ENCODE measurements at places on chromosomes 16 and 17.

DNA sequence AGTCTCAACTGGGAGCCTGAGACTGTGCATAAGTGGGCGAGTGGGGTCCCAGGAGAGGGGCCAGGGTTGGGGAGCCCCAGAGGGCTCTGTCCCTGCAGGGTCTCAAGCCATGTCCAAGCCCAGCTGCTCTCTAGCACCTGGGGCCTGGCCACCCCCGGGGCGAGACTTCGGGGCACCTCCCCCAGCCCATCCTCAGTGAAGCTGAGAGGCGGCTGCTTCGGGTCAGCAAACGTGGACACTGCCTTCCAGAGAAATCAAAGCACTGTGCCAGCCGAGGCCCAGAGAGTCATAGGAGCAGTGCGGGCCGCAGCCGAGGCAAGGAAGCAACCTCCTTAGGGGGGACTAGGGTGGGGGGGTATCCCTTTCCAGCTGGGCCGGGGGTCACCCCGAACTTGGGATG is 77.5 kb downstream of the ENGASE start:
- no peak for DNase-seq

- no peak for DNase-seq
Observed at GRCh38 chr17:47199627-47200324, 9.4 kb upstream of the MYL4 start.

DNA sequence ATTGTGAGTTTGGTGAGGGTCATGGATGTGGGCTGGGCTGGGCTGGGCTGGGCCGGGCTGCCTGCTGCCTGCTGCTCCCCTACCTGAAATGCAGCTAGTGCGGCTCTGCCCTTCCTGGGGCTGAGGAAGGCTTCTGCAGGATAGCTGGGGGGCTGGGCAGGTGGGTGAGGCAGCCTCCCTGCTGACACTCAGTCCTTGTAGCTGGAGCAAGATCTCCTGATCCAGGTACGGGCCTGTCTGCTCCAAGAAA is 4.7 kb downstream of the RPL13 start:
- no peak for DNase-seq

DNA sequence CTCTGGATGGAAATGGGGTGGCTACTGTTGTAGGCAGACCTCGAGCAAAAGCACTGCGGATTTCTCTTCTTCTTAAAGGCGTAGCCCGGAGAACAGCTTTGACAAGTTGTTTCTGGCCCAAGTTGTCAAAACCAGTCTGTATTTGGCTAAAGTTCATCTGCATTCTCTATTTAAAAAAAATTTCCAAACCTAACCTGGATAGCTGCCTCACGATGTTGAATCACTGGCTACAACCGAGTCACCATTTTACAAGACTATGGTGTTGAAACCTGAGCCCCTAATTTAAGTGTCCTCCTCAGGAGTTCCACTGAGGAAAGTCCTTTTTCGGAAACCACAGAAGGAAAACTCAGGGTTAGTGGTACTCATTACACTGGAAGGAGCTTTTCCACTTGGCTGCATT is 1.5 kb downstream of the SLC16A6 start:
- no peak for DNase-seq

- DNase-seq, result no peak
Observed at GRCh38 chr17:70929226-70929625, 759.9 kb downstream of the KCNJ2 start.

- DNase-seq, result no peak
Observed at GRCh38 chr16:76195056-76195455, 82.1 kb upstream of the CNTNAP4 start.

- DNase-seq, result no peak
Observed at GRCh38 chr17:76153202-76153601, 12.2 kb upstream of the FOXJ1 start.

DNA sequence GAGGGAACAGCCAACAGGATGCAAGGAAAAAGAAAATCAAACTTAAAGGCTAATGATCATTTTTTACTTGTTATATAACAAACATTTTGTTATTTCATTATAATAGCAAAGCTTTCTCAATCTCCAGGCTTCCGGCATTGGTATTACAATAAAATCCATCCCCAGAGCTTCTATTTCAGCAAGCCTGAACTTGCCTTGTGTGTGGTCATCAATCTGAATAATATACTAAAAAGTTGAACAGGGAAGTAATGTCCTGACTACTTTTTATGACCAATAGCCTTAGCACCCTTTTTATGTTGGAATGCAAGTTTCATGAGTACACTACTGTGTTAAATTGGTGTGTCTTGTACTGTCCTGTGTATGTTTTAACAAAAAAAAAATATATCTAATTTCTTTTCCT is 27.1 kb upstream of the VWA3A start:
- no peak for DNase-seq

- DNase-seq, result no peak
Observed at GRCh38 chr17:76633628-76634328, 9.8 kb downstream of the ST6GALNAC1 start.

DNA sequence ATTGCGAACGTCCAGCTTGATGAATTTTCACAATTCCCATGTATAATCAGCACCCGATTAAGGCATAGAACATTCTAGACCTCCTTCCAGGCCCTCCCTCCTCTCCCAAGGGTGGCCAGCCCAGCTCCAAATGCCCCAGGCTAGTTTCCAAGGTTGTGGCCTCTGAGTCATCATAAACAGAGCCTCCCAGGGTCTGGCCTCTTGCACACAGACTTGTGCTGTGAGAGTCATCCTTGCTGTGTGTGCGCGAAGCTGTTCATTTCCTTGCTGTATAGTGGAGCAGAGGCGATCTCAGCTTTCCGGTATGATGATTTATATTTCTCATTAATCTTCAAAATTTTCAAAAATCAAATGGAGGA is 20.5 kb upstream of the JPH3 start:
- no peak for DNase-seq

- DNase-seq, result no peak
Observed at GRCh38 chr16:8251298-8251697, 339.0 kb downstream of the TMEM114 start.

- DNase-seq, result no peak
Observed at GRCh38 chr17:61057257-61057656, 342.4 kb upstream of the TBX2 start.

Measured in stimulated activated CD8-positive, alpha-beta memory T cell treated with anti-CD3 and anti-CD28 coated beads, Interleukin-15, amount 100 ng/mL, for 1 hour (primary cell).